CD4-positive, alpha-beta memory T cell (primary cell): ENCODE measurements at places on chromosomes 4 and X. TPM values are rescaled to one million over a fixed set of nuclear protein-coding genes. Genes with fewer than 3 reads are reported as not detected.
A peak's percentile ranks its signal among the peaks of the same experiment; 100 is the strongest.

GRCh38 chr4:39331191-39331590 lies 35.0 kb downstream of the RFC1 start:
- H3K4me1 ChIP-seq: no peaks in the 10 kb centered on the region
- H3K4me3 ChIP-seq: no peak overlapping the region
- H3K27ac ChIP-seq: no peak overlapping the region
- DNase-seq: no peak

- no peaks in the 10 kb centered on the region for H3K36me3 ChIP-seq
- DNase-seq: no peak
- no peak overlapping the region for H3K4me3 ChIP-seq
- no peak overlapping the region for H3K27ac ChIP-seq
- H3K4me1 ChIP-seq: no peaks in the 10 kb centered on the region
Measured at GRCh38 chrX:138287205-138287877, 424.2 kb downstream of the FGF13 start.

DNA sequence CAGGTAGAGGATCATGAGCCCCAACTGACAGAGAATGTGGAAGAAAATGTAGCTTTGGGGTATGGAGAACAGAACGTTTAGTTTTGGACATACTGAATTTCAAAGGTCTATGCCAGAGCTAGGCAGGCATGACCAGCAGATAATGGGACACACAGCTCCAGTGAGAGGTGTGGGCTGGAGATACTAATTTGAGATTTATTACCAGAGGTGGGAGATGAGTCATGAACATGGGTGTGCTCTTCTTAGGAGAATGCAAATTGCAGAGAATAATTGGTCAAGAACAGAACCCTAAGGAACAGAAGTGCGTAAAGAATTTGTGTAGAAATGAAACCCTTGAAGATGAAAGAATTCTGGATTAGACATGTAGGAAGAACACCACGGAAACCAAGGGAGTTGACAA lies 125.2 kb downstream of the PACRGL start:
- no peak overlapping the region for H3K27ac ChIP-seq
- H3K4me3 ChIP-seq: no peak overlapping the region
- no peaks in the 10 kb centered on the region for H3K36me3 ChIP-seq
- H3K27me3 ChIP-seq: no peaks in the 10 kb centered on the region
- H3K4me1 ChIP-seq: no peaks in the 10 kb centered on the region

GRCh38 chr4:141216002-141216761 lies 4.5 kb upstream of the ZNF330 start:
- H3K4me1 ChIP-seq: peaks cover 4% of the 10 kb centered on the region
- H3K4me3 ChIP-seq: no peak overlapping the region
- no peak for DNase-seq
- H3K36me3 ChIP-seq: no peaks in the 10 kb centered on the region
- no peaks in the 10 kb centered on the region for H3K27me3 ChIP-seq
- no peak overlapping the region for H3K27ac ChIP-seq

DNA sequence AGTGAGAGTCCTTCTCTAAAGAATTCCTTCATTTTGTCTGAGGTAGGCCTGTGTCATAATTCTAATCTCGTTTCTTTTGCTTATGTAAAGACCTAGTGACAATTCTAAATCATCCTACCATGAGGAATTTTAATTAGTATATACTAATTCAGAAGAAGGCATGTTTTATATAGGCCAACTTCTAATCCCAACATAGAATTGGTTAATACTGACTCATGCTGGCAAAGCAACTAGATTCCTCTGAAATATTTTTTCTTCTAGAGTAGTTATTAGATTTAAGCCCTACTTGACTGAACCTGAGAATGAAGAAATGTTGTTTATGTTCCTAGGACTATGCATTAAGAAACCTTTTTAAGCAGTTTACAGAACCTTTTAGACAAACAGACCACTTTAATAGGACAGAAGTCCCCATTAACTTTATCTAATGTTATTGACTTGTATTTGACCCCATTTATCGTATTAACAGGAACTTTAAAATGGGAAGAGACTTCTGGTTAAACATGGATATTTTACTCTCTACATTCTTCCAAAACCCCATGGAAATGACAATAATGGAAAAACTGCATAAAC lies 56.1 kb upstream of the EIF1AX start:
- H3K27me3 ChIP-seq: no peaks in the 10 kb centered on the region
- peaks cover 8% of the 10 kb centered on the region for H3K36me3 ChIP-seq
- no peak overlapping the region for H3K4me3 ChIP-seq
- H3K27ac ChIP-seq: no peak overlapping the region
- no peak for DNase-seq

GABRG1 gene
- total RNA-seq: not detected

DNA sequence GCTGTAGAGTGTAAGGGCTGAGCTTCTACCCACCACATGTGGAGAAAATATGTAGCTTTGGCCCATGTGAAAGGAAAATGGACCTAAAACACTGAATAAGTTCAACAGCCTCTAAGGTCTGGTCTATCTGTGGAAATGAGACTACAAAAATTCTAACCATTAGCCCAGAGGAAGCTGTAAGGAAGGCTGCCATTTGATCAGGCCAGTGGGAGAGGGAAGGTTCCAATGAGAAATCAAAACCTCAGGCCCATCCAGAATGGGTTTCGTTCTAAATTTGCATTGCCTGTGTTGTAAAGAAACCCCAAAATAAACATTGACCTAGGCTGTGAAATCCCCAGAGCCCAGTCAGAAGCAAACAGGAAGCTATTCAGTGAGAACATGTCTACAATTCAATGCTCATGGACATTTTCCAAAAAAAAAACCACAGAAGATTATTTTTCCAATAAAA lies 320.4 kb upstream of the SLC7A11 start:
- H3K27me3 ChIP-seq: no peaks in the 10 kb centered on the region
- no peaks in the 10 kb centered on the region for H3K4me1 ChIP-seq
- no peak for DNase-seq
- H3K36me3 ChIP-seq: no peaks in the 10 kb centered on the region

- H3K27ac ChIP-seq: no peak overlapping the region
- no peaks in the 10 kb centered on the region for H3K36me3 ChIP-seq
- no peaks in the 10 kb centered on the region for H3K4me1 ChIP-seq
Measured at GRCh38 chr4:52005604-52006273, 14.4 kb downstream of the LRRC66 start.

ZCCHC12 gene
- not detected for total RNA-seq

WWC2 gene
- total RNA-seq: 7.3 TPM

- H3K4me1 ChIP-seq: no peaks in the 10 kb centered on the region
- no peaks in the 10 kb centered on the region for H3K36me3 ChIP-seq
- no peak for DNase-seq
- no peak overlapping the region for H3K27ac ChIP-seq
- no peaks in the 10 kb centered on the region for H3K27me3 ChIP-seq
Measured at GRCh38 chr4:151678048-151678872, 82.5 kb downstream of the GATB start.

SYTL5 gene
- not detected for total RNA-seq

DNA sequence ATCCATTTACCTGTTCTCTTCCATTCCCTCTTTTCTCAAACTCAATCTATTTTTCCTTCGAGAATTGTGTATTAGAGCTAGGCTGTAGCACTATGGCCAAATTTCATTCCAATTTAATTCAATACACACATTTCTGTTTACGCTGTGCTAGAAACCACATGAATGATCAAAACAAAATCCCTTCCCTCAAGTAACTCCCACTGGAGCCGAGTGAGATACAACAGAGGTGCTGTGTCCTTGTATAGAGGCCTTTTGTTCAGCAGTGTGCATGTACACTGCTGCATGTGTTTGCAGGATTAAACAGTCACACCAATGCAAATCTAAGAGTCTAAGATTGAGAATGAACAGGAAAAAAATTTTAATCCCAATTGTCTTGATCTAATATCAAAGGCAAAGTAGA lies 734.2 kb downstream of the RAPGEF2 start:
- H3K36me3 ChIP-seq: no peaks in the 10 kb centered on the region
- DNase-seq: no peak
- H3K4me1 ChIP-seq: no peaks in the 10 kb centered on the region
- H3K27me3 ChIP-seq: no peaks in the 10 kb centered on the region

- no peaks in the 10 kb centered on the region for H3K4me1 ChIP-seq
- no peaks in the 10 kb centered on the region for H3K36me3 ChIP-seq
- no peaks in the 10 kb centered on the region for H3K27me3 ChIP-seq
- no peak overlapping the region for H3K4me3 ChIP-seq
- DNase-seq: no peak
- no peak overlapping the region for H3K27ac ChIP-seq
Measured at GRCh38 chrX:69037786-69038185, 127.5 kb downstream of the PJA1 start.

DNA sequence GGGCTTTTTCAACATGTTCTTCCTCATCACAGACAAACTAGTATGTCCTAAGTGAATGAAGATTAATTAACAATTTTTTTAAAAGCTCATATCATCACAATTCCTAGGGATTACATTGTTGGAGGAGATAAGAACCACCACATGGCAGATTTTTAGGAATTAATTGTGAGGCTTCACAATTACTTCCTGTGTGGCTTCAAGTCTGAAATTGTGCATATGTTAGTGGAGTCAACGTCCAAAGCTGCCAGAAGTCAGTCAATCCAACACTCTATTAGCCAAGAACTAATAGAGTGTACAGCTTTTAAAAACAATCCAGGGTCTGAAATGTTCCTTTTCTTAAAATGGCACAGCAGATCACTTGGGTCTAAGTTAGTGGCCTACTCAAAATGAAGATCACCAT lies 49.3 kb upstream of the C1QTNF7 start:
- DNase-seq: no peak
- no peak overlapping the region for H3K27ac ChIP-seq
- no peaks in the 10 kb centered on the region for H3K27me3 ChIP-seq
- H3K4me3 ChIP-seq: no peak overlapping the region
- H3K4me1 ChIP-seq: no peaks in the 10 kb centered on the region

GRCh38 chrX:74923942-74924448 lies 1.3 kb downstream of the NEXMIF start:
- peak overlapping the region; percentile 40 for H3K4me3 ChIP-seq
- H3K4me1 ChIP-seq: no peaks in the 10 kb centered on the region
- no peaks in the 10 kb centered on the region for H3K27me3 ChIP-seq
- no peaks in the 10 kb centered on the region for H3K36me3 ChIP-seq

DNA sequence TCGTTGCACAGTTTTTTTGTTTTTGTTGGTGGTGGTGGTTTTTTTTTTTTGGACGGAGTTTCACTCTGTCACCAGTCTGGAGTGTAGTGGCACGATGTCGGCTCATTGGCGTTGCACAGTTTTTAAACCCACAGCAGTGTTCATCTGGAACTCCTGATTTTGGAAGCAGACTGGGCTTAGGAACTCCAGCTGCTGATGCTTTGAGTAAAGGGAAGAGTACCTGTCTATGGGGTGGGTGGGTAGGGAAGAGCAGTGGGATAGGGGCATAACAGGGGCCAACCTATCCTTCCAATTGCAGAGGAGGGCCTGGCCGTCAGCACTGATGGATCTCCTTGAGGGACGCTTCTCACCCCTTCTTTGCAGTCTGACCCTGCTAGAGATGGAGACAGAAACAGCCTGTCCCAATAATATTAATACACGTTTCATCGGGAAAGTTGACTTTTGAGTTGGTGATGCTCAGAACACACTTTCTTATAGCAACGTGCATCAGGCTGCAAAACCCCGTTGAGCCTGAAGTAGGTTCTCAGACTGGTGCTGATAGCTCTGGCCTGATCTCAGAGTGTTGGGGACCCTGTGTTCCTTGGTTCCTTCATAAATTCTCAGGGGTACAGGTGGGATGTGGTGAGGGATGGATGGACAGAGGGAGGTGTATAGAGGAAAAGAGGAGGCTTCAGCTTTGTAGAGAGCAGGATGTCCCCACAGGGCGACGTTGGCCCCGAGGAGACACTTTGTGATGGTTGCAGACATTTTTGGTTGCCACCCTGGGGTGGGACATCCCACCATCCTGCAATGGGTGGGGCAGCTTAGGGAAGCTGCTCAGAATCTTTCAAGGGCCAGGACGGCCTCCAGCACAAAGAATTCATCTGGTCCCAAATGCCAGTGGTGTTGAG lies 2.3 kb downstream of the CD99 start:
- DNase-seq: peak; percentile 47
- peak overlapping the region; percentile 72 for H3K27ac ChIP-seq
- no peaks in the 10 kb centered on the region for H3K27me3 ChIP-seq
- H3K4me1 ChIP-seq: peaks cover 57% of the 10 kb centered on the region
- H3K4me3 ChIP-seq: peak overlapping the region; percentile 98
